ENCODE measurements at places on chromosomes 1 and 21.

DNA sequence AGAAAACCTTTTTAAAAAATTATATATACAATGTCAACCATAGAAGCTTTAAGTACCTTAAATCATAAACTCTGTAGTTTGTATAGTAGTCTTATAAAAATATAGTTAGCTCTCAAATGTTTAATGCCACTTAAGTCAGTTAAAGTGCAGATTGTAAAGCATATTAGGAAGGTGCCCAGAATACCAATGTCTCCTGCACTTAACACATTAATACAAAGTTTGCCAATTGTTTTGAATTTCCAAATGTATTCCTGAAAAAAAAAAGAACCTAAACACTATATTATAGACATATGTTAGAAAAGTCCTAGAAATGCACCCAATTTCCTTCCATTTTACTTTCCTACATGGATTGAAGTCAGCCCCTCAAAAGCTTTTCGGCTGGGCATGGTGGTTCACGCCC, 12.1 kb downstream of the F3 start:
- no peak for DNase-seq

DNA sequence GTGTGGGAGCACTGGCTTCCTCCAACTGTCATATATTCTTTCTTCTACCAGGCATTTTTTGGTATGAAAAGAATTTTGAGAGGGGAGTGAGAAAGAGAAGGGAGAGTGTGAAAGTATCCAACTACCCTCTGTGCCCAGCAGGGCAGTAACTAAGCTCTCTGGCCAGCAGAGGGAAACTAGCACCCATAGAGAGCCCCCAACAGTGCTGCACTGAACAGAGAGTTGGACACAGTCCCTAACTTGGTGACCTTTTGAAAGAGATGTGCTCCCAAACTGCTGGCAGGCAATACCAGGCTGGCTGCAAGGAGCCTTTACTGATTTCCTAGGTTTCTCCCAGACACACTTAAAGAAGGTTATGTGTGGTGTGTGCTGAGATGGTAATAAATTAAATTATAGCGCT, 118.8 kb upstream of the PBX1 start:
- DNase-seq: no peak

DNA sequence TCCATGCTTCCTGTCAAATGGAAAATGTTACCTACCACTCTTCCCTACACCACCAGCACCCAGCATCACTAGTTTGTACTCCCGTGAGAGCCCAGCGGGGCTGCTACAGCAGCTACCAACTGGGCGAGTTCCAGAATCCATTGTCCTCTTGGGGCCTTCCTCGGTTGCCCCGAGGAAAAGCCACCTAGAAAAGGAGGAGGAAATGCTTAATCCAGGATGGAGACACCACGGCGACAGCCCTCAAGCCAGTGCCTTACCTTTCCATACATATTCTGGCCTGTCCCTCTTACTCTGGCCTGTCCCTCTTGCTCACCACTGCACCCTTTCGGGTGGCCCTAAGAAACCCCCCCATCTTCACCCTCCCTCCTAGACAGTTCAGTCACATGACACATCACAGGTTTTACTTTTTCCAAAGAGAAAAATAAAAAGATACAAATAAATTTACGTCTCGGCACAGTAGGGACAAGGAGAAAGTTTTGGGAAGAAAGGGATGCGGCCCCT, 478 bp downstream of the RIT1 start:
- no peak for DNase-seq

DNA sequence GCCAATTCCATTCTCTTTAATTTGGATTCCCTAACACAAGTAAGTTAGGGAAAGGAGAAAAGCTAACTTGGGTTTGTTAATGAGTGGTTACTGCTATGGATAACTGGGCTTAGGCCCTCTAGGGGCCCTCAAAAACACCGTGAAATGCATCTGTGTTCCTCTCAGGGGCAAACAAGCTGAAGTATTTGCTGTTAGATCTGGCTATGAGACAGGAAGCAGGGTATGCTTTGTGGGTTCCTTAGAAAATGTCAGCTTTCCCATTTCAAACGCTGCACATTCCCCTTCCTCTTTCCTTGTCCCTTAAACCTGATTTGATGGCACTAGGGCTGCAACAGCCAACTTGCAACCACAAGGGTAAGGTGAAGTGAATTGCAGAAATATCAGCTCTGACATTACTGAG, 5.7 kb upstream of the CAP1 start:
- DNase-seq: no peak

DNA sequence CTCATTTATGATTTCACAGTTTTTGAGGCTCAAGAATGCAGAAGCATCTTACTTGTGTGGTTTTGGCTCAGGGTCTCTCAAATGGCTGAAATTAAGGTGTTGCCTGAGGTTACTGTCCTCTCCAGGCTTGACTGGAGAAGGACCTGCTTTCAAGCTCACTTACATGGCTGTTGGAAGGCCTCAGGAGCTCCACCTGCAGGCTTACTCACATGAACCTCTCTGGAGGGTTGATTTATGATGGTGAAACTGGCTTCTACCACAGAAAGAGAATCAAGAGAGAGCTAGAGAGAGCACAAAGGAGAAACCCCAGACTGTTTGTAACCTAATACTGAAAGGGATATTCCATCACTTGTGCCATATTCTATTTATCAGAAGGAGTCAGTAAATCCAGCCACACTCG, 6.2 kb upstream of the KCNK2 start:
- no peak for DNase-seq

- DNase-seq: no peak
Measured at GRCh38 chr1:59229138-59229537, 67.8 kb upstream of the FGGY start.

- no peak for DNase-seq
Measured at GRCh38 chr1:7467476-7468175, 303.5 kb upstream of the VAMP3 start.

DNA sequence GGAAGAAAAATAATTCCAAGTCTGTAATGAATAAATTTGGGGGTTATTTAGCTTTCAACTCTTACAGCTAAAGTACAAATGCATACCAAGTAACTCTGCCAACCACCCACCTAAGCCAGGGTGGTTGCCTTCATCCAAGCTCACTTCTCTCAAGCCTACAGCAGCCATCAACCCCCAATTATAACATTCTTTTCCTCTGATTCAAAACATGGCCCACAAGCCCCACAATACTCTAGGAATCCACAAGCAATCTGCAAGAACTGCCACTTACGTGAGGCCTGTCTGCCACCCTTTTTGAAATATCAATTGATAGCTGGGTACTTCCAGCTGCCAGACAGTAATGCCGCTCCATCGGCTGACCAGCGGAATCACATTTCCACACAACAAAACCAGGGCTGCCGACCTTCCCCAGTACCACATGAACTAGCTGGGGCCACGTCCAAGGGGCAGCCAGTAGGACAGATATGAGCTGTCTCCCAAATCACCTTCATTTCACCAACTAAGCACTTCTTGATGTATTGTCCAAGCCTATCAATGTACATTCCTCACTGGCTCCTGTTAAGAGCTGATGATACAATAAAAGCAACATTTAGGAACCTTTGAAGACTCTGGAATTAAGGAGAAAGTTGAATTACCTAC, 3.2 kb downstream of the LBR start:
- no peak for DNase-seq
